Pancreas (tissue), 10 donors: ENCODE measurements at places on chromosomes 2 and 18. TPM values are rescaled to one million over a fixed set of nuclear protein-coding genes. Genes with fewer than 3 reads are reported as not detected.

The FEV gene
- 3.9 TPM for polyA plus RNA-seq

The DSG3 gene
- 0.02 TPM for polyA plus RNA-seq

The MAP2 gene
- 11.7 TPM for polyA plus RNA-seq

The REG3A gene
- polyA plus RNA-seq, result 167 TPM

The CAPN14 gene
- polyA plus RNA-seq, result 0.08 TPM

The ALPP gene
- not detected for polyA plus RNA-seq

The CPS1 gene
- polyA plus RNA-seq, result 0.92 TPM

The CNGA3 gene
- polyA plus RNA-seq, result 0.23 TPM

The CYP27A1 gene
- 6.1 TPM for polyA plus RNA-seq

The IWS1 gene
- 22.3 TPM for polyA plus RNA-seq

The DPYSL5 gene
- polyA plus RNA-seq, result 0.02 TPM

The ANKRD53 gene
- polyA plus RNA-seq, result 10.2 TPM

The NTSR2 gene
- not detected for polyA plus RNA-seq

The TLX2 gene
- polyA plus RNA-seq, result not detected

The RNF181 gene
- 104 TPM for polyA plus RNA-seq

The POTEI gene
- polyA plus RNA-seq, result 0.26 TPM

The RUFY4 gene
- not detected for polyA plus RNA-seq

The FAM237A gene
- not detected for polyA plus RNA-seq

The TRABD2A gene
- polyA plus RNA-seq, result 0.27 TPM

The ACOXL gene
- 0.27 TPM for polyA plus RNA-seq

The FBXO48 gene
- 0.53 TPM for polyA plus RNA-seq

The LAMA1 gene
- polyA plus RNA-seq, result 0.49 TPM

The SLC11A1 gene
- 3.9 TPM for polyA plus RNA-seq

The RBKS gene
- polyA plus RNA-seq, result 3.9 TPM

The GKN1 gene
- 0.75 TPM for polyA plus RNA-seq

The MROH2A gene
- not detected for polyA plus RNA-seq

The HOXD11 gene
- not detected for polyA plus RNA-seq

The CELF4 gene
- polyA plus RNA-seq, result 10.0 TPM

The GAREM2 gene
- 1.1 TPM for polyA plus RNA-seq

The KCNIP3 gene
- polyA plus RNA-seq, result 3.5 TPM

The ACMSD gene
- polyA plus RNA-seq, result 0.61 TPM

The EFHD1 gene
- polyA plus RNA-seq, result 4.8 TPM

The NBEAL1 gene
- polyA plus RNA-seq, result 4.0 TPM

The HOXD4 gene
- 1.8 TPM for polyA plus RNA-seq

The GALNT3 gene
- 13.7 TPM for polyA plus RNA-seq

The TRAPPC8 gene
- 7.6 TPM for polyA plus RNA-seq

The TUBA3E gene
- polyA plus RNA-seq, result not detected

The ELOA2 gene
- not detected for polyA plus RNA-seq

The KIAA2012 gene
- 0.09 TPM for polyA plus RNA-seq

The RPS27A gene
- polyA plus RNA-seq, result 1,369 TPM

The LYG2 gene
- 0.16 TPM for polyA plus RNA-seq

The CDK5R2 gene
- polyA plus RNA-seq, result 8.6 TPM

The TDRD15 gene
- not detected for polyA plus RNA-seq

The LHCGR gene
- not detected for polyA plus RNA-seq

The KIAA1328 gene
- polyA plus RNA-seq, result 2.1 TPM

The CDH19 gene
- polyA plus RNA-seq, result 1.4 TPM
